ENCODE measurements at places on chromosomes 5 and 9. TPM values are rescaled to one million over a fixed set of nuclear protein-coding genes. Genes with fewer than 3 reads are reported as not detected.

Gene PFN3
- total RNA-seq, result not detected

Gene TRIM36
- 1.8 TPM for total RNA-seq

Gene C9orf72
- total RNA-seq, result 27.6 TPM

Gene HTR1A
- total RNA-seq, result not detected

Gene PSAT1
- 17.4 TPM for total RNA-seq

Gene PCDHGA1
- total RNA-seq, result 1.8 TPM

Gene FOXI1
- total RNA-seq, result not detected

Gene DMGDH
- 1.8 TPM for total RNA-seq

Gene IL13
- total RNA-seq, result not detected

Gene DIPK1B
- total RNA-seq, result 18.3 TPM

Gene SLC46A2
- not detected for total RNA-seq

DNA sequence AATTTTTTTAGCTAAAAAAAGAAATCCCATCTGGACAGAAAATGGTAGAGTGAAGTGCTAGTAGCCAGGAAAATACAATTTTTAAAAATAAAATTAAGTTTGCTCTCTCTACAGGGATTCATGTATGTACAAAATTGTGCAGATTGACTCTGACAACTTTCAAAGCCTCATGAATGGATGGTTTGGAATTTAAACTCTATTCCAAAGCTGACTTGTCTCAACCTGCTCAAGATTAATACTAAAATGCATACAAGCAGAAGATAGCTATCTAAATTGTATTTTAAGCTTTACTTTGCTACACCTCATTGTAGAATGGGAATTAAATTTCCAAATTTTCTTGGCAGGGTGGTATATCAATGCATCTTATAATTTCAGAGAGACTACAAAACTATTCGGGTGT is 257.6 kb downstream of the RFX3 start:
- no peak for DNase-seq

DNA sequence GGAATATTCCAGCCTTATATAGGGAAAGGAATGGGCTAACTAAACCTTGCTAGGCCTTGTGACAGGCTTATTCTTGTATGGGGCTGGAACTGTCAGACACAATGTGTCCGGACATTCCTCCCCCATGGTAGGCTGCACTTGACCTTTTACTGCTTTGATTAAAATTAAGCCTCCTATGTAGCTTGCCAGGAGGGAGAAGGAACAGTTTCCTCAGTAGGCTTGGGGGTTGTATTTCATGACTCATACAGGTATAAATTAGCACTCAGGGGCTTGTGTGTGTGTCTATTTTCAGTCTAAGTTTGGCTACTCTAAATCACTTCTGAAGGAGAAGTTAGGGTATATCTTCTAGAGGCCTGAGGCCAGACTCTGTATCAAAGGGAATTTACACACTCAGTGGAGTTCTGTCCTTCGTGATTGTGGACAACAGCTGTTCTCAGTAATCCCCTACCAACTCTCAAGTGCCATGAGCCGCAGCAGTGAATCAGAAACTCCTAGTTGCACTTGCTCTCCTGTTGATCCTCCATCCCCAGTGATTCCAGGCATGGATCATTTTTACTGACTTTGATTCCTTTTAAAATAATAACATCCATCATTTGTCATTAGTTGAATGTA is 16.4 kb downstream of the ADAMTS16 start:
- peak; percentile 82 for DNase-seq

DNA sequence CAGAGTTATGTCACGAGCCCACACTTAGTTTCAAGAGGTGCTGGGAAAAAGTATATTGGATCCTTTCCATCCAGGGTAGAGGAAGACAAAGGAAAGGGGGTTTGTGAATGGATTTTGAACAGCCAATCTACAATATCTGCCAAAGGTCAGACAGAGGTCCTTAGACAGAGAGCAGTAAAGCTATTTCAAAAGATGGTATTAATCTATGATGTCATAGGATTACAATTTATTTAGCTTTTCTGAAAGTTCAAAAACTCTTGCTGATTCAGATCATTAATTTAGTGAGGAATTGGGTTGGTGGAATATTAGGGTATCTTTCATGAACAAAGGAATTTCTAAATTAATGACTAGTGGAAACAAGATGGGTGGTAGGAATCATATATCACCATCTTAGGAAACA is 126.9 kb downstream of the NTRK2 start:
- DNase-seq, result no peak

DNA sequence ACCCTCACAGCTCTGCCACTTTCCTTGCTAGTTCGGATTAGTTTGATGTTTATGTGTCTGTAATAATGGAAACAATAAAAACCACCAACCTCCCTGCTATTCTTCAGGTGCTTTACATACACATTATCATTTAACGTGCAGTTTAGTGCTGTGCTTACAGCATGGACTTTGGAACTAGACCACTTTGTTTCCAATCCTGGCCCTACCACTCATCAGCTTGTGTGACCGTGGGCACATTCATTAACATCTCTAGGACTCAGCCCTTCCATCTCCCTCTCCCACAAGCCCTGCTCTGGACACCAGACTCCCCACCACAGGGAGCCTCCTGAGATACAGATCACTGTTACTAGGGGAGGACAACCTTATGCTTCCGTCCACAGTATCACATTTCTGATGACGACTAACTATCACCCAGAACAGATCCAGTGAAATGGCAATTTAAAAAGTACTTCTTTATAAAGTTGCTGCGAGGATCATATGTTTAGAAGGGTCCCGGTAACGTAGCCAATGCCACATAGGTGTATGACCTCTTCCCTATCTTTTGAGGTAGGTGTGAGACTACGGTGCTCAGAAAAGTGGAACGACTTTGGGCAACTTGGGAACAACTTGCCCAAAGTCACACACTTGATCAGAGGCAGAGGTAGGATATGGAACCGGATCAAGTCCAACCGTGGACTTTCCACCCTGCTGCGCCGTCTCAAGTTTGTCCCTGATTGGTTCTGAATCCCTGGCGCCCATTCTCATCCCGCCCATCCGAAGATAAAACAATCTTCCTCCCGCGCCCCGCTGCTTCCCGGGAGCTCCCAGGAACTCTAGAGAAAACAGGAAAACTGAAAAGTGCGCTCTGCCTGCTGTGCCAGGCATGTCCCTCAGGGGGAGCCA is 132.4 kb upstream of the NIPBL start:
- peak; percentile 90 for DNase-seq

- DNase-seq, result no peak
Measured at GRCh38 chr9:127035423-127035822, 87.0 kb downstream of the ANGPTL2 start.

DNA sequence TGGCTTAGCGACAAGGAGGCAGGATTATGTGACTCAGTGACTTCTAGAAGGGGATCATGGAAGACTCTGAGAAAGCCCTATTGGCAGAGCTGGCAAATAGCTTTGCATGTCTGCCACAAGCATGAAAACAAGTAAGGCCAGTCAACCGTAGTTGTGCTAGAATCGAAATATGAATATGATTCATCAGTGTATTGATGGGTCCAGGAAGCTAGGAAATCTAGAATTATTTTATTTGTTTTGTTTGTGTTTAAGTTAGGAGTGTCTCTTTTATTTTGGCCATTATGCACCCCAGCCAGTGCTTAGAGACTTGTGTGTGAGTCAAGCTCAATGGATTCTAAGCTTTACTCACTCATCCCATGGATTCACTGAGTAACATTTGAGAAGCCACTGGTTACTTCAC is 3.8 kb upstream of the ITGA2 start:
- no peak for DNase-seq

GRCh38 chr9:103900466-103900865 is 193.6 kb upstream of the SMC2 start:
- peak; percentile 54 for DNase-seq

GRCh38 chr9:106287091-106287631 is 575.8 kb upstream of the ZNF462 start:
- DNase-seq, result peak; percentile 55

DNA sequence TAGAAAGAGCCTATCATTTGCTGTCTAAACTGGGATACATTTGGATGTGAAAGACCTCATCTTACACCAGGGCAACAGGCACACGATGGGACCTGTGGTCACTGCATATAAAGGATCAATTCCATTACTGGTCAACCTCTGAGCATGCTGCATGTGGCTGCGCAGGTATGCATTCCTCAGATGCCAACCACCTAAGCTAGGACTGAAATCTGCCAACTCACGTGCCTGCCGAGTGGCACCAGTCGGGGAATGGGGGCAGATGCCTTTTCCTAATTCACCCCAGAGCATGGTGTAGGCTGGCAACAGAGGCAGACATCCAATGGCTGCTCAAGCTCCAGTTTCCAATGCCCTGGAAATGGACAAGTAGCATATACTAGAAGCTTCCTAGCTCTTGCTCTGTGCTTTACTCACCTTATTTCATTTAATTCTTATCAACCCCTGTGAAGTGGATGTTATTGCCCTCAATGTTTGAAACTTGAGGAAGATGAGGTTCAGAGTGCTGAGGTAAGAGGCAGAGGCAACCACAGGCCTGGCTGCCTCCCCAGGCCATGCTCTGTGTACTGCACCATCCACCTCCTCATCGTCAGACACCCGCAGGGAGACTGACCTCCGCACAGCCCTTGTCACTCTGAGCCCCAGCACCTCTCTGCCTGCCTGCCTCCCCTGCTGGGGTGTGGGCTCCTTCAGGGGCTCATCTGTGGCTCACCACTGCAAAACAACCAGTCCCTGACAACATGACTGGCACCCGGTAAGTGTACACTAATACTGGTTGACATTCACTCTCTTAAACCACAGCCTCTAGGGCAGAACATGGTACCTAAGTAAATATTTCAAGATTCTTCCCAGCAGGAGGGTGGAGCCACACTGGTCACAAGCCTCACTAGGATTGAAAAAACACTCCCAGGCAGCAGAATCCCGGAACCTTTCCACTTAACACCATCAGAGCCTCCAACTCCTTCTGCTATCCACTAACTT is 228.5 kb downstream of the CRB2 start:
- DNase-seq, result no peak

DNA sequence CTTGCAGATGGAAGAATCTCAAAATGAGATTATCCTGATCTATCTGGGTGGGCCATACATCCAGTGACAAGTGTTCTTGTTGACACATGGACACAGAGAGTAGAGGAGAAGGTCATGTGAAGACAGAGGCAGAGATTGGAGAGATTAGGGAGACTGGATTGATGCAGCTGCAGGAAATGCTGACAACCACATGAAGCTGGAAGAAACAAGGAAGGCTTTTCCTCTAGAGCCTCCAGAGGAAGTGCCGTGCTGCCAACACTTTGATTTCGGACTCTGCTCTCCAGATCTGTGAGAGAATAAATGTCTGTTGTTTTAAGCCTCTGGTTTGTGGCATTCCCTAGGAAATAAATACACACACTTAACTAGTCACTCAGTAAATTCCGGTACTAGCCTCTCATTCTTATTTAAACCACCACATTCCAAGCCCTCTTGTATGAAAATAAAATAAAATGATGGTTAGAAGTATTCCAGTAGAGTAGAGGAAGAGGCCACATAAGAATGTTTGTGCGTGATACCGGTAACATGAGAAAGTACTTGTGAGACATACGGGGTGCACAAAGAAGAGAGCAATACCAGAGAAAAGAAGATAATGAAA is 110.9 kb upstream of the DMAC1 start:
- DNase-seq, result peak; percentile 39

- no peak for DNase-seq
Measured at GRCh38 chr9:124652615-124653393, 118.3 kb downstream of the NR6A1 start.

GRCh38 chr9:99134893-99135341 is 30.0 kb downstream of the TGFBR1 start:
- no peak for DNase-seq

GRCh38 chr5:93427316-93427715 is 153.7 kb downstream of the NR2F1-AS1 start:
- no peak for DNase-seq

GRCh38 chr5:74107899-74108298 is 481.9 kb downstream of the ARHGEF28 start:
- peak; percentile 95 for DNase-seq

DNA sequence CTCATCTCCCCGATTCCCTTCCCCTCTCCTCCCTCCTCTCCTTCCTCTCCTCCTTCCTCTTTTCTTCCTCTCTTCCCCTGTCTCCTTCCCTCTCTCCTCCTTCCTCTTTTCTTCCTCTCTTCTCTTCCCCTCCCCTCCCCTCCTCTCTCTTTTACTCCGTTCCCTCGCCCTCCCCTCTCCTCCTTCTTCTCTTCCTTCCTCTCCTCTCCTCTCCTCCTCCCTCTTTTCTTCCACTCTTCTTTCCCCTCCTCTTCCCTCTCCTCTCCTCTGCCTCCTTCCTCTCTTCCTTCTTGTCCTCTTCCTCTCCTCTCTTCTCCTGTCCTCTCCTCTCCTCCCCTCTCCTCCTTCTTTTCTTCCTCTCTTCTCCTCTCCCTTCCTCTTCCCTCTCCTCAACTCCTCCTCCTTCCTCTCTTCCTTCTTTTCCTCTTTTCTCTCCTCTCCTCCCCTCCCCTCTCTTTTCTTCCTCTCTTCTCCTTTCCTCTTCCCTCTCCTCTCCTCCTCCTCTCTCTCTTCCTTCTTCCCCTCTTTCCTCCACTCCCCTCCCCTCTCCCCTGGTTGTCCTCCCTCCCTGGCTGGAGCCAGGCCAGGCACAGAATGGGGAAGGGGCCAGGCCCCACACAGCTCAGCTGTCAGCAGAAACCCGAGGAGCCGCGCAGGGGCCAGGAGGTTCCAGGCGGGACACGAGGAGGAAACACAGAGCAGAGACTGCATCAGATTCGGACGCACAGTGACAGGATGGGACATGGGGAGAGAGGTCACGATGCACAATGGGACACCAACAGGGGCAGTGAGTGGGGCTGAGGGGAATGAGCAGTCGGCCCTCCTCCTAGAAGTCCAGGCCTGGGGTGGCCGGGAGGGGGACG is 48.0 kb downstream of the CAMK2A start:
- peak; percentile 78 for DNase-seq

DNA sequence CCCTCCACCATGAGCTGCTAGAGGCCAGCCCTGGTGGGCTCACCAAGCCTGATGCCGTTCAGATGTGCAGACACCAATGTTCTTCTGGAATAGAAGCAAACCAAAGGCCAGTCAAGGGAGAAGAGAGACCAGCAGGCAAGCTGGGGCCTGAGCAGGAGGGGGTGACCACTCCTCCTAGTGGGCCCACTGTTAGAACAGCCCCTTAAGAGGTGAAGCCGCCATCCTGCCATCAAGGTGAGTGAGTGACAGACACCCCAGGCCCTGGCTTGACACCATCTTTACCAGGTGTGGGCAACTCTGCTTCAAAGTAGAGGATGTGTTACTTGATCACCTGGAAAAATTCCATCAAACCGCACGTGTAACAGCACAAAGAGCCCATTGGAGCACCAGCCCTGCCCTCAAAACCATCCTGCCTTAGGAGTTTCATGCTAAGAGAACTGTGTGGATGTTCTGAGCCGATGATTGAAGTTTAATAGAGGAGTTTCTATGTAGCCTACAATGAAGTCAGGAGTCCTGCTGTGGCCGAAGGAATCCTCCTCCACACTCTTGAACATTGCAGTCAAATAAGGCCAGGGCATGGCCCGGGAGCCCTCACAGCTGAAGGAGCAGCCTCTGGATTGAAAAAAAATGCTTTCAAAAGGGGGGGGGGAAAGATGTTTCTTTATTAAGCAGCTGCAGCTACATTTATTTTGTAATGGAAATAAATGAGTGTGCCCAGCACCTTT is 20.8 kb downstream of the AMBP start:
- DNase-seq, result no peak

GRCh38 chr5:57453728-57454127 is 28.9 kb downstream of the ACTBL2 start:
- no peak for DNase-seq

Data from tongue (tissue), 3 donors.